Activated T-cell treated with anti-CD3 and anti-CD28 coated beads, Interleukin-2, amount 50 U/mL, for 4 hours (primary cell): ENCODE measurements at places on chromosomes 11 and 22. TPM values are rescaled to one million over a fixed set of nuclear protein-coding genes. Genes with fewer than 3 reads are reported as not detected.

DNA sequence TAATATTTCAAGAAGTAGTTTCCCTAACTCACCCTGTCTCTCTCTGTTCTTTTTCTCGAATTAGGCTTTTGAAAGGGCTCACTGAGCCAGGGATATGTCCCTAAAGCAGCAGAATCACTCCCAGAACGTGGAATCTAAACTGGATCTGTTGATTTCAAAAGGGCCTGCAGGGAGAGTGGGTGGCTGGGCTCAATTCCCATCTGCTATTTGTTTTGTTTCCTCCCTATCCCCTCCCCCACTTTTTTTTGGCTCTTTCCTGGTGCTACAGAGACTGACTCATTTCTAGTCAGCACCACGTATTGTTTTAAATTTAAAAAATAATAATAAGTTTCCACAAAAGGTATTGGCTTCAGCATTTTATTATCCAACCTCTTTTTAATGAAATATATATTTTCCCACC lies 961.5 kb downstream of the FAM181B start:
- no peak for DNase-seq

KRTAP5-11 gene
- not detected for total RNA-seq

DNA sequence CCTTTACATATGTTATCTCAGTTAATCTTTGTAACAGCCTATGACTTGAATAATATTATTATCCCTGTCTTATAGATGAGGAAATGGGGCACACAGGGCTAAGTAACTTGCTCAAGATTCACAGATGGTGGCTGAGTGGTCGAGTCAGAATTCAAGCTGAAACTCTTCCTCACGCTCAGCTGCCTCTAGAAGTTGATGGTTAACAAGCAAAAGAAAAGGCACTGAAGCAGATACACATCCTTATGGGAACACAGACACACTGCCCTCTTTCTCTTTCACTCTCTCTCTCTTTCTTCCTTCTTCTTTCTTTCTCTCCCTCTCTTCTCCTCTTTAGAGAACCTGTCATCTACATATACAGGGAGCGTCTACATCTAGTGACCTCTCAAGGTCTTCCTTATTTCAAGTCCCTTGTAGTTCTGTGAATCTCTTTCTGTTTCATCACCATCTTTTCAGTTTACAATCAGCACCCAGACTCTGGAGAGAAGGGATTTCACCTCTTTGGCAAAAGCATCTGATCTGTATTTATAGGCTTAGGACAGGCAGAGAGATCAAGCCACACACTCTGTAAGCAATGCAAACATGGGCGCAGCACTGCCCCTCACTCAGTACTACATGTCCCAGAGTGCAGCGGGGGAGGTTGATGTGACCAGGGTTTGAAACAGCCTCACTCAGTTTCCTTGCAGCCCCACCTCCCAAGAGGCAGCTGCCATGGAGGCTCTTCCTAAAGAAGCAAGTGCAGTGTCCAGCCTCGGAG lies 75.7 kb downstream of the GRAMD1B start:
- no peak for DNase-seq

CRYBB3 gene
- 0.38 TPM for total RNA-seq

GRCh38 chr22:26610072-26610958 lies 7.5 kb downstream of the CRYBB1 start:
- no peak for DNase-seq

DNA sequence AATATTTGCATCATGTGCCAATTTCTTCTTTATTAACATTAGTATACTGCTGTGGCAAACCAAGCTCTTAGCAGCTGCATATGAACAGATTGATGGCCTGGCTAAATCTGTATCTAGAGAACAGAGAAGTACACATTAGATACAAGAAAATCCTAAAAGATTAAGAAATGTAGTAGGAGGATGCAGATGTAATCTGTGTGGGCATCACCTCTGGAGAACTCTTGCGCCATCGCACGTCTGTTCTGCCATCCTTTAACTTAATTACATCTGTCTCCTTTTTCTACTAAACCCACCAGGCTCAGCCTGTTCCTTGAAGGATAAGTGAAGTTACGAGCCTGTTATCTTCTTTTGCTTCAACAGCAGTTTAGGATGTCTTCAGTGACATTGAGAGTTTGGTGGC lies 196.4 kb upstream of the PITPNB start:
- DNase-seq: no peak
